Tibial nerve (tissue), 4 donors: ENCODE measurements at places on chromosomes 5 and 9.

- no peak for DNase-seq
Observed at GRCh38 chr5:175344331-175345195, 99.4 kb downstream of the DRD1 start.

DNA sequence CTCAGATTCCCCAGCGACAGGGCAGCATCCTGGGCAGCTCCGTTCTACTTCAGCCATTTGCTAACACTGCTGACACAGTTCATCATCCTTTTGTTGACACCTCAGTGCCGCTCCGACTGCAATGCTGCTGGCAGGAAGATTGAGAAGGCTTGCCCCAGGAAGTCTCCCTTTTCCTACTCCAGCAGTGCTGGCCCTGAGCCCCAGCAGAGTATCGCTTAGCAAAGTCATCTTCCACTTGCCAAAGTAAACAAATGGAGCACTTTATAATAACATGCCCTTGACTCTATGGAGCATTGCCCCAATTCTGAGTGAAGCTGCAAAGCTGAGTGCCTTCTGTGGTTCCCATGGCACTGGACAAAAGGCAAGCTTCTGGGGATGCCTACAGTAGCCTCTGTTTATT is 32.2 kb downstream of the PRLR start:
- DNase-seq: no peak

DNA sequence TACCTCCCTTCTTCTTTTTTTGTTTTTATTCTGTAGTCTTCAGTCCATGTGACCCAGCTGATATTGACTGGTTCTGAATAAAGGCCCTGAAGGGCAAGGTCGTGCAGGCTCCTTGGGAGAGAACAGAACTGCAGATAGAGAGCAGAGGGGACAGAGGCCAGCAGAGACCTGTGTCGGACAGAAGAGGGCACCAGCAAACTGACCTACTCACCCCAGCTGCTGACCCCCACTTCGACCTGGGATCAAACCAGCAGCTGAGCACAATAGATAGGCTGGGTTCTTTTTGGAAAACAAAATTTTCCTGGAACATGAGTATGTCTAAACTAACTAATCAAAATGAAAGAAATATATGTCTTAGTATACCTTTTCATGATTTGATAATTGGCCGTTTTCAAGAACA is 695.1 kb downstream of the NR2F1-AS1 start:
- no peak for DNase-seq

DNA sequence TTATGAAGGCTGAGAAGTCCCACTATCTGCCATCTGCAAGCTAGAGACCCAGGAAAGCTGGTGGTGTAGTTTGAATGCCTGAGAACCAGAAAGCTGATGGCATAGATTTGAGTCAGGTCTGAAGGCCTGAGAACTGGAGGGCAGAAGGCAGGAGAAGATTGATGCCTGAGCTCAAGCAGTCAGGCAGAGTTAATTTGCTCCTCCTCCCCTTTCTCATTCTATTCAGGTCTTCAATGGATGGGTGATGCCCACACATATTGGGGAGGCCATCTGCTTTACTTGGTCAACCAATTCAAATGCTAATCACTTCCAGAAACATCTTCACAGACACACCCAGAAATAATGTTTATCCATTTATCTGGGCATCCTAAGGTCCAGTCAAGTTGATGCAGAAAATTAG is 87.6 kb upstream of the CPLX2 start:
- no peak for DNase-seq

- DNase-seq: no peak
Observed at GRCh38 chr9:133645021-133645765, 9.0 kb downstream of the DBH start.

- DNase-seq: peak; percentile 40
Observed at GRCh38 chr5:65809817-65810531, 88.0 kb downstream of the NLN start.

DNA sequence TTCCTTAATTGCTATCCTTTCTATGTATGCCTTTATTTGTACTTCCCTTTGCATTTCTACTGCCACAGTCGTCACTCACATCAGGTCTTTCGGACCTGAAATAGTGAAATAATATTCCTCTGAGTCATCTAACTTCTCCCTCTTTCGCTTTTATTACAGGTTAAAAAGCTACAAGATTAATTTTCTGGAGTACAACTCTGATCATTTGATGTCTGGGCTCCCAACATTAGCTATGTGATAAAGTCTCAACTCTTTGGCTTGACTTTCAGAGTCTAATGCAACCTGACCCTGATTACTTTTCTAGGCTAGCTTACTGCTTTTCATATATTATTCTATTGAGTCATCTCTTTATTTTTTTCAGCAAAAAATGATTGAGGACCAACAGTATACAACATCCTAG is 638.8 kb upstream of the WWC1 start:
- no peak for DNase-seq

DNA sequence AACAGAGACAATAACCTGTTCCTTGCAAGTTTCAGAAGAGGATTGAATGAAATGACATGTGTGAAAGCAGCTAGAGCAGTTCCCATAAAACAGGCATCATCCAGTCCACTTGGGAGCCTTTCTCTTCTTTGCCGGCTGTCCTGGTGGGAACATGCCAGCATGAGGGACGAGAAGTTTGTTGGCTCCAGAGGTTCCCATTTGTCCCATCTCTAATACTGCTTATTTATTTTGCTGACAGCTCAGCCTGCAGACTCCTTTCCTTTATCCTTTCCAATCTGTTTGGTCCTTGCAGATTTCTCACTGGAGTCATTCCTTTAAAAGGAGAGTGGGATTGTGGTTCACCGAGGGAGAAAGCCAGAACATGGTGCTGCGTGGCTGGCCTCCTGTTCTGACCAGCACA is 321.5 kb upstream of the CLINT1 start:
- no peak for DNase-seq

- DNase-seq: no peak
Observed at GRCh38 chr5:180289966-180290365, 1.9 kb downstream of the MAPK9 start.

DNA sequence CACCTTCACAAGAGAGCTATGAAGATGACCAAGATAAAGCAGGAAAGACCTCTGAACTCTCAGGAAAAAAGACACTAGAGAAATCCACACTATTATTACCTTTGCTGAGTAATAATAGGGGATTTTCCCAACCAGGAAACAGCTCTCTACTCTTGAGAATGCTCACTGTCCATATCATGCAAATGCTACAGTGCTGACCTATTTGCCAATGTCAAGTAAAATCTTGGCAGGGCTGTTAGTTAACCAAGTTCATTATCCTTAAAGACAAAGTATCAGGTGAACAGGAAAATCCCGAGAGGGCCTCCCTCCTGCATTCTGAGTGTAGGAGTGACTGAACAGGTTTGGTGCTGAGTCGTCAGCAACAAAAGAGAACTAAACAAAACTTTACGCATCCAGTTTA is 306.6 kb downstream of the ACTL7B start:
- no peak for DNase-seq

DNA sequence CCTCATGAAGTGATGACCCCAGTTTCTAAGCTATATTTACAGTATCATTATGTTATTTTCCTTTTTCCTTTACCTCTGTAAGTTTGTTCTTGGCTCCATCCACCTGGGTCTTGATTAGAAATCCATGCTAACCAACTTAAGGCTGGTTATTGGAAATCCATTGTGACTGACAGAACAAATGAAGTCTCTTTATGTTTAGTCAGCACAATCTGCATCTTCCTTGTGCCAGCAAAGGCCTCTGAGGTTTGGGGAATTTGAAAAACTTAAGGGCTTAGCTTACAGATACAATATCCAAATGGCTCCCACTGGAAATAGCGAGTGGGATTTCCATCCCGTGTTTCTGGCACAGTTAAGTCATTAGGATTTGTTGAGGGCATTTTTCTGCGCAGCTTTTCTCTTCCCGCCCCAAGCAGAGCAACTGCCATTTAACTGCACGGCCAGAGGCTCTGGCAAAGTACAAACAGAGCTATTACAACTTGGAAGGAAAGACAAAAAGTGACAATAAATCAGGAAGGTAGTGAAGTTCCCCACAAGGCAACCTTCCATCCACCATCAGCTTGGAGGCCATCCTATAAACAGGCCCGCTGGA is 64.2 kb downstream of the DCP2 start:
- no peak for DNase-seq

DNA sequence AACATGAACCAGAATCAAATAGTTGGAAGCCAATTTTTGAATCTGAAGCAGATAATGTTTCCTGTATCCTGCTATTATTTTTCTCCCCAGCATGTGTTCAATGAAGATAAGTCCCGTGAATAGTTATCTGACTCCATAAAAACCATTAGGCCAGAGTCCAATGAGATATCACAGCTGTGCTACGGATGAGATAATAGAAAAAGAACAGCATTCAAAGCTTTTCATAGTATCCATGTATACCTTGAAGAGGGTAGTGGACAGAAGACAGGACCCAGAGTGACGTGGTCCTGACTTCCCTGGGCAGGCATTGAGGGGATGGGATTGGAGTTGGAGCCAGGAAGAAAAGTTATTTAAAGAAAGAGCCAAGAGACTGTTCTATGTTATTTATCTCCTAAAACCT is 50.7 kb upstream of the C6 start:
- DNase-seq: no peak

GRCh38 chr5:173626505-173626820 is 10.0 kb upstream of the BOD1 start:
- DNase-seq: no peak

DNA sequence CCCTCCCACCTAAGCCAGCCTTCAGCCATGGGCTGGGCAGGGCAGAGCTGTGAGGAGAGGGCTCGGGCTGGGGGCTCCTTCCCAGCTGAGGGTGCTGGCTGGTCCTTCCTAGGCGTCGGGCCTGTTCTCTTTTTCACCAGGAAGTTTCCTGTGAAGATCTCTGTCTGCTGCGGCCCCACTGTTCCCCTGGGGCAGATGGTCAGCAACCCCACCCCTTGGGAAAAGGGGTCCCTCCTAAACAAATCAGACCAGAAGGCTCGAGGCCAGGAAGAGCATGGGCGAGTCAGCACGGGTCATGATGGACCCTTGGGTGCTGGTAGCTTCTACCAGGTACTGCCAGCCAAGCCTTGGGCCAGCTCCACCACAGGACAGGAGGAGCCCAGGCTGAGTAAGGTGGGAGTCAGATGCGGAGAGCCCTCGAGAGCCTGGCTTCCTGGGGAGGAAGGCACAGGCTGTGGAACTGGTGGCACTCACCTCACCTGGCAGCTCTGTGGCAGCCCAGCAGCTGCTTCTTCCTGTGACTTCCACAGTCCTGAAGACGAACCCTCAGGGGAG is 3.5 kb downstream of the CACNA1B start:
- DNase-seq: no peak
